ENCODE measurements at places on chromosomes 2 and 18.

DNA sequence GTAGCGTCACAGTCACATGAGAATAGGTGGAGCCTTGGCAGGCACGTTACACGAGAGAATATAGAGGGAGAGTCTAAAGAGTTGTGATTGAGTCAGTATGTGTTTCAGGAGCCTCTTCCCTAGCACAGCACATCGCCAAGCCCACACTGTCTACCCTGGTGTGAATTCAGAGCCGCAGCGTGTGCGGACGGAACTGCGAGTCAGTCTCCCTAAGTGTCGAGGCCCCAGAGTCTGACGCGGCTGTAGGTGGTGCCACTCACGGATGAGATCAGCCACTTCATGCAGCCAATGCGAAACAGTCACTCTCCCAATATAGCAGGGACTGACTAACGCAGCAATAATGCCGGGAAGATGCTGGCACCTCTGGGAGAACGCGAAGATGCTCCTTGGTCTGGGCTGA lies 587.3 kb upstream of the ID2 start:
- no peak for DNase-seq

DNA sequence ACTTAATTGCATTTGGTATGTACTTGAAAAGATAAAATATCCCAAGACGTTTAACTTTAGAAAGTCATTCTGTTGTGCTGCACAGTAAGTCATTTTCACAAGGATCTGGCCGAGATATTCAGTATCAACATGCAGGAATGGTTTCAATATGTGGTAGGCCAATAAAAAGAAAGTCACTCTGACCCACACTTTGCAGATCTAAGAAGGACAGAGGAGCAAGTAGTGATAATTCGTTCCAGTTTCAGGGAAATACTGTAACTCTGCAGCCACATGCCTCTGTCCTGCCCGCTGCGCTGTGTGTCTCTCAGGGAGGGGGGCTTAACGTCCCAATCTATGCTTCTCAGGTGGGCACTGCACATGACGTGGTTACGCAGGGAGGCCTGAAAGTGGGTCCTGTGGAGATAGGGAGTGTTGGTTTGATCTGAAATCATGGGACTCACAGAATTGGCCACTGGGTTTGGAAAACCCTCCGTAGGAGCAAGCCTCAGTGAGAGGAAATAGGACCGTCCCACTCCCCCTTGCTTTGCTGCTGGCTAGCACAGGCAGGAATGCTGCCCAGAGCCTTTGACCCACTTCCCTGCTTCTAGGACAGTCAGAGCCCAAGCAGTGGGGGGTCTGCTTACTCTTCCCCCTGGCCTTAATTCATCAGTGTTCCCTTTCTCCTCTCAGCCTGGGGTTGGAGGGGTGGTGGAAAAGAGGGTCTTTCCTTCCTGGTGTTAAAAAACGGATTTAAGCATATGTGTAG lies 314.7 kb upstream of the SPRED2 start:
- DNase-seq = no peak

DNA sequence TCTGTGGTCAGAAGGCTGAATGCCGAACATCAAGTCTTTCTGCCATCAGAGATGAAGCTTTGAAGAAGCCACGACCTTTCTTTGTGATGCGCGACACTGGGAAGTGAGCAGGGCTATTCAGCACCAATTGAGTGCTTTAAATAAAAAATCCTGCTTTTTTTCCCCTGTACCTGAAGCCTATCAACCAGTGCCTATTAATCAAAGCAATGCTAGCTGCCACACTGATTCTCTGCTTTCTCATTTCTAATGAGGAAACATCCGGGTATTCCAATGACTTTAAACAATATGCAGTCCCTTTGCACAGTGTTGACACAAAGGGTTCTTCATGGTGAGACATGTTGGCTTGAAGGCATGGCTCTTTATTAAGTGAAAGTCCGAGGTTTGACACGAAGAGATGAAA lies 88.0 kb downstream of the GALR1 start:
- DNase-seq = no peak

DNA sequence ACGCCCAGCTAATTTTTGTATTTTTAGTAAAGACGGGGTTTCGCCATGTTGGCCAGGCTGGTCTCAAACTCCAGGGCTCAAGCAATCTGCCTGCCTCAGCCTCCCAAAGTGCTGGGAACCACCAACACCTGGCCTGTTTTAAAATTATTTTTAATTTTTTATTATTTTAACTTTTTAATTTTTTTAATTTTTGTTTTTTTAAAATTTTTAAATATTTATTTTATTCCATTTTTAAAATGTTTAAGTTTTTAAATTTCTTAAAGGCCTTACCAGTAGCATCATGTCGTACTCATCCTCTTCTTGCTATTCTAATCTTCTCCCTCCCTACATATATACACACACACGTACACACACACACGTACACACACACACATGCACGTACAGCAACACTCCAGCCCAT lies 1.4 kb downstream of the LYG1 start:
- DNase-seq = no peak

DNA sequence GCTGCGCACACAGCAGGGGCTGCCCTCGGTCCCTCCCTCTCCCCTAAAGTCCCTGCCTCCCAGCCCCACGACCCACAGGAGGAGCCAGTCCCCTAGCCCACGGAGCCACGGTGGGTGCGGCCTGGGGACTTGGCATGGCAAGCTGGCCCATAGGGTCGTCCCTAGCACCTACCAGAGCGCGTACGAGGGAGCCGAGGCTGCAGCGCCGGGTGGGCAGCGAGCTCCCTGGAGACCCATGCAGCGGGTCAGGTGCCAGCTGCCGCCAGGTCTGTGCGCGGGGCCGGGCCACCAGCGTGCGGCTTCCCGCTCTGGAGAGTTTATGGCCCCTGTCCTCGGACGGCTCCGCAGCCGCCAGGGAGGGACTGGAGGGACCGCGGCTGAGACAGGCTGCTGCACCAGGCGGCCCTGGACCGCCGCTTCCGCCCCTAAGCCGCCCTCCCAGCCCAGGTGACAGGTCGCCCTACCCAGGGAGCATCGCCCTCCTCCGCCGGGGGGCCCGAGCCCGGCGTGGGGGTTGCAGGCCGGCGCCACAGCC lies 273.6 kb downstream of the CCDC74A start:
- no peak for DNase-seq
